ENCODE measurements at places on chromosomes 4 and X. TPM values are rescaled to one million over a fixed set of nuclear protein-coding genes. Genes with fewer than 3 reads are reported as not detected.

Gene FRMD7
- 0.11 TPM for polyA plus RNA-seq

Gene SLC2A9
- polyA plus RNA-seq: 6.3 TPM

Gene GSX2
- polyA plus RNA-seq: 1.1 TPM

DNA sequence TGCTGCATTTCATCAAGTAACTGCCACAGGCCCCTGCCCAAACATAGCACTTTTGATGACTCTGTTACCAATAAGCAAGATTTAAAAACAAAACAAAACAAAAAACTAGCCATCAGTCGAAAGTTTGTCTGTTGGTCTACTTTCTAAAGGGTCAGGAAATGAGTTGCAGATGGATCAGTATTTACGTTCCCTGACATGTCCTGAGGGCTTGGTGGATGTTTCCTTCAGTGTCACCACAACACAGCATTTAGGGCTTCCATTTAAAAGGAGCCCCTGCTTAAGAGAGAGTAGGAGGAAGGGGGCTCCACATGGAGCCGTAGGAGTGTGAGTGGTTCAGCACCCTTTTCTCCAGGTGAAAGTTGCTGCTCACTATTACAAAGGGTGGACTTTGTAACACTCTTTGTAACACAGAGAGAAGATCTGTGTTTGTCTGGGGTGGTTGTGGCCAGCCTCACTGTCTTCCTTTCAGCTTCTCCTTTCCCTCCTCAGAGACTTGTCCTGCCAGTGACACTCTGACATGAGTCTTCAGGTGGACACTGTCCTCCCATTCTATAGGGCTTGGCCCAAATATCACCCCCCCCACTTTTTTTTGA is 167.5 kb upstream of the PDE5A start:
- no peak overlapping the region for H3K4me3 ChIP-seq
- DNase-seq: no peak
- no peak overlapping the region for H3K27ac ChIP-seq
- no peaks in the 10 kb centered on the region for H3K4me1 ChIP-seq

Data from testis (tissue), 5 donors.